Effector CD4-positive, alpha-beta T cell (primary cell): ENCODE measurements at places on chromosomes 3 and 15.

DNA sequence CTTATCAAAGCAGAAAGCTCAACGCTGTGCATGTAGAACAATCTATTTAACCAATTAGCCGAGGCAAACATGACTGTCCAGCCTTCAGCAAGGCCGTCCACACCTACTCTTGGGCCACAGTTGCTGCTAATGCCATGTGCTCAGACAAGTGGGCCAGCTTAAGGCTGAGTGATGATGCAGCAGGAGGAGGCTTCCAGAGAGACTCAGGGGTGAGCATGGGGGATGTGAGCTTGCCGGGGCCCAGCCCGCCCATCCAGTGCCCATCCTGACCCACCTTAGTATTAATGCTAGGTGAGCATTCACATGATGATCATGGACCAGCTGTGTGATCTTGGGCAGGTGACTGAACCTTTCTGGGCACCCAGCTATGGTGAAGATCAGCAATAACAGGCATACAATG is 150.1 kb downstream of the TPRA1 start:
- no peak for DNase-seq

DNA sequence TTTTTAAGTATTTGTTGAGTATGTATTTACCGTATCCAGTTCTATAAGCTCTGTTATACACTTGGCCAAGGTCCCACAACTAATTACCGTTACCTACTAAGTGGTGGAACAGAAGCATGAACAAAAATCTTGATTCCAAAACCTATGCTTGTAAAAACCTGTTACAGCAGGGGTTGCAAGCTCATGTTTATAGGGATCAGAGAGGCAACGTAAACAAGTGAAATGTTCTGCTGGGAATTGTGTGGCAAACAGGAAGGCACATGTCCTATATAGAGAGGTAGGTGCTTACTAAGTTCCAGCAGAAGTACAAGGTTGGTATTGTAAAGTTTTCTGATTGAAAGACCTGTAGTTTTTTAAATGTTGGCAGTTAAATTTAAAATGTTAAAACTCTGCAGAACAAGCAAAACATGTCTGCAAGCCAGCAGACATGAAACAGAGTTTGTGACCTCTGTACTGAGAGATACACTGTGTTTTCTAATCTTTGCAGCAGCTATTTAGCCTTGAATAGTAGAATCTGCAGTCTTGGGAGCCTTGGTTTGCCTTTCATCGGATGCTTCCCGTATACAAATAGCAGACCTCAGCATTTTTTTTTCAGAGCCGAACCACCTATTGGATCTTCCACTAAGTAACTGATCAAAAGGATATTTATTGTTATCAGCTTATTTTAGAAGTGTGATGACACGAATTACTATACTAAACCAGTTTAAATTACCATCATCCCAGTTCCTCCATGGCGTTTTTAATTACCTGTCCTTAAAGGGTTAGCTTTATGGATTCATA is 11.4 kb downstream of the IREB2 start:
- no peak for DNase-seq

GRCh38 chr3:84961011-84961410 is 2.2 kb downstream of the CADM2 start:
- no peak for DNase-seq

GRCh38 chr15:71444032-71444810 is 328.9 kb downstream of the THSD4 start:
- no peak for DNase-seq

- no peak for DNase-seq
These were observed 489.2 kb upstream of the ROBO2 start for GRCh38 chr3:76550522-76551201.

GRCh38 chr3:123310741-123311140 is 109.0 kb downstream of the SEC22A start:
- no peak for DNase-seq

DNA sequence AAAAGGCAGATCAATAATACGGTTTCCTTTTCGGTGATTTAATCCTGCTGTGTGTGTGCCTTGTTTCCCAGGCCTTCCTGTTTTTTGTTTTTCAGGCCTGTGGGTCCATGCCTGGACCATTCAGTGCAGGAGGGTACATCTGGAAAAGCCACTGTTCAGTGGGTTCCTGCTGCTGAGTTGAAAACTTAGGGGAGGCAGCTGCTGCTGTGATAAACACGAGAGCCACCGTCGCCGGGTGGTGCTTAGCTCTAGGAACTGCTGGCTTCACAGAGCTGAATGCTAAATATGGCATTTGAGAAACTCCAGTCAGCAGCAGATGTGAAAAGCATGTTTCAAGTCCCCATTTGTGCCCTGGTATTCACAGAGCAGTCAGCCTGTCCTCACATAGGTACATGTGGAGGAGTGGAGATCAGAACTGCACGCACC is 44.0 kb downstream of the SYNM start:
- DNase-seq = no peak

DNA sequence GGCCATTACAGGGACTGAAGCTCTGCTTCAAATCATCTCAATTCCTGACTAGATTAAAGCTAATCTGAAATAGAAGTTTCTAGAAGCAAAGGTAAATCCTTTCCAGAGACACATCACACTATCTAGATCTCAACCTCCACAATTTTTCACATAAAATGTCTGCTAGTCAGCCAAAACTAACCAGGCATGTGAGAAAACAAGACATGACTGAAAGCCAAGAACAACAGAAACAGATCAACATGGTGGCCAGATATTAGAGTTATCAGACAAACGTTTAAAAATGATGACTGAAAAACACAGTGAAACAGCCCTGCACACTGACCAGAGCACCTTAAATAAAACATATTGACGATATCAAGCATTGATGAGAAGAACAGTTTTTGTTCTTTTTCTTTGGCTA is 59.1 kb downstream of the SUMF1 start:
- no peak for DNase-seq

DNA sequence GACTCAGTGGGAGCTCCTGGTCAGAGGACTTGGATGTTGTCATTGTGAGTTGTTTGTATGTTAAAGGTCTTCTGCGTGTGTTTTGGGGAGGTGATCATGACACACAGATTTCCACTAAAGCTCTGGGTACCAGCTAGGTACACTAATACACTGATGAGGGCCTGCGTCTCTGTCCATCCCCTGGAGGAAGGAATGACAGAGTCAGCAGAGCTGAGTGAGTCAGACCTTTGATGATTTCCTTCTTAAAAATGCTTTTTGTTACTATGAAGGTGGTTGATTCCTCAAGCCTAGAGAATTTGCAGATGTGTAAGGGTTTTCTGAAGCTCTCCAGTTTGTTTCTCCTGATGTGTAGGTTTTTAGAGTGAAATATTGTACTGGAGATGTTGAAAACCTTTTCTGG is 424.1 kb upstream of the TPM1 start:
- no peak for DNase-seq

DNA sequence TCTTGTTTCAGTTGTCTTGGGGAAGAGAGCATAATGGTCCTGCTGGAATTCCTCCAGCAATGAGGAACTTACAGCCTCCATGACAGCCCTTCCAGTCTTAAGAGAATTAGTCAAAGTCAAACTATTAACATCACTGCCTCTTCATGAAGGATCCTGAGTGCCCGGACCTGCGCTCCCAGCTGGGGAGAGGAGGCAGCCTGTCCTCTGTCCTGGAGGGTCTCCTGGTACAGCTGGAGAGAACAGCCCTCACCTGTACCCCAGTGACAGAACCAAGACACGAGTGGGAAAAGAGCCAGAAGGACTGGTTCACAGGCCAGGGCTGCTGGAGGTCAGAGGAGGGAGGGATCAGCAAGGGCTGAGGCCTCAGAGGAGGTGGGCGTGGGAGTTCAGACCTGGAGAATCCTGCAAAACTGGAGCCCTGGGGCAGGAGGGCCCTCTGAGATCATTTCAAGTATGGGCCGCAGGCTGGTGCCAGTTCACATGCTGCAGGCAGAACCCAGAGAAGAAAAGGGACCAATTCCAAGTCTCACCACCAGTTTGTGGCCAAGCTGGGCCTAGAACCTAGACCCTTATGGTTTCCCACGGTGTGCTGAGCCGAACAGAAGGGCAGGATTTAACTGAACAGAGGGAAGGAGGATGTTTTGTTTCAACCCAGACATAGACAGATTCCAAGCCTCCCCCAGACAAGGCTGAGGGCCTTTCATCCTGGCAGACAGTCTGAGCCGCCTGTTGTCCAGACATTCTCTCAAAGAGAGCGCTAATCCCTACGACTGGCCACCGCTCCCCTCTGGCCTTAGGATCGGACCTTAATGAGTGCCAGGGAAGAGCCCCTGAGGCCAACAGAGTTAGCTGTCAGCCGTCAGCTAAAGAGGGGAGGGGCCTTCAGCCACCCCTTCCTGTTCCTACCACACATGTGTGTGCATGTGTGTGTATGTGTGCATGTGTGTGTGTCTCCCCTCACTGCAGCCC is 18.2 kb downstream of the LOXL1 start:
- no peak for DNase-seq

- no peak for DNase-seq
These were observed 49.1 kb downstream of the CCK start for GRCh38 chr3:42216931-42217333.

GRCh38 chr3:79414806-79415205 is 353.0 kb downstream of the ROBO1 start:
- DNase-seq = no peak

DNA sequence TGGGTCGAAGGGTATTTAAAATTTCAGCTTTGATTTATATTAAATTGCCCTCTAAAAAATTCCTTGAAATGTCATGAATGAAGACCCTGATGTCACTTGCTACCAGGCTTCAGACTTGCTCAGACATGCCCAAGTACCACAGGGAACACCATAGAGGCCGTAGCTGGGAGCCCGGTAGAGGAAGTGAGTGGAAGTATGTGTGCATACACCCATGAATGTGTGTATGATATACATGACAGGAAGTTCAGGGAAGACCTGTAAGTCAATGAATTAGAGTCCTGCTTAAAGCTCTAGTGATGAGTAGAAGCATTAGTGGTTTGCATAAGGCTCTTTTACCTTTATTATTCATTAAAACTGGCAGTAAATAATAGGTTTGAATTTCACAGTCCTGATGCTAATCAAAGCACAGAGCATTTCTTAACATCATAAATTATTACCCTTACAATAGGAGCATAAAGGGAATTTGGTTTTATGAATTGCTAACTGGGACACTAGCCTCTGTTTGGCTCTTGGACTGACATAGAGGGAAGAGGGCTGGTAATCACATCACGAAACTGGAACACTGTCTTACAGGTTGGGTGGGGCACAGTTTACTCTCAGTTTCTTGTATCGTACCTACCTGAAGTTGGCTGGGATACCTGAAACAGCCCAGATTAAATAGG is 144.4 kb downstream of the CHST2 start:
- no peak for DNase-seq

GRCh38 chr3:186917512-186918312 is 12.6 kb upstream of the ST6GAL1 start:
- DNase-seq = no peak

GRCh38 chr3:189833266-189833665 is 202.1 kb downstream of the TP63 start:
- no peak for DNase-seq

DNA sequence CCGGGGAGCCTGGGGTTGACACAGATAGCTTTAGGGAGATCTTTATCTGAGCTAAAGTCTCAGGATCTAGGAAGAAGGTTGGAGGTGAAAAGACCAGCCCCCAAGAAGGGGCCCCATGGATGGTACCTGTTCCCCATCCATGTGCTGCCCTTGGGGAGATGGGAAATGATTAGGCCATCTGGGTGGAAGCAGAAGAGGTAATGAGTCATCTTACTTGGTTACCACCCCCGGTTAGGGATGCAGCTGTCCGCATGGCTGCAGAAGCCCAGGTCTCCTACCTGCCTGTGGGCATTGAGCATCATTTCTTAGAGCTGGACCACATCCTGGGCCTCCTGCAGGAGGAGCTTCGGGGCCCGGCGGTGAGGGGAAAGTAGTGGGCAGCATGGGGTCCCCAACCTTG is 3.1 kb upstream of the CPLX3 start:
- no peak for DNase-seq

DNA sequence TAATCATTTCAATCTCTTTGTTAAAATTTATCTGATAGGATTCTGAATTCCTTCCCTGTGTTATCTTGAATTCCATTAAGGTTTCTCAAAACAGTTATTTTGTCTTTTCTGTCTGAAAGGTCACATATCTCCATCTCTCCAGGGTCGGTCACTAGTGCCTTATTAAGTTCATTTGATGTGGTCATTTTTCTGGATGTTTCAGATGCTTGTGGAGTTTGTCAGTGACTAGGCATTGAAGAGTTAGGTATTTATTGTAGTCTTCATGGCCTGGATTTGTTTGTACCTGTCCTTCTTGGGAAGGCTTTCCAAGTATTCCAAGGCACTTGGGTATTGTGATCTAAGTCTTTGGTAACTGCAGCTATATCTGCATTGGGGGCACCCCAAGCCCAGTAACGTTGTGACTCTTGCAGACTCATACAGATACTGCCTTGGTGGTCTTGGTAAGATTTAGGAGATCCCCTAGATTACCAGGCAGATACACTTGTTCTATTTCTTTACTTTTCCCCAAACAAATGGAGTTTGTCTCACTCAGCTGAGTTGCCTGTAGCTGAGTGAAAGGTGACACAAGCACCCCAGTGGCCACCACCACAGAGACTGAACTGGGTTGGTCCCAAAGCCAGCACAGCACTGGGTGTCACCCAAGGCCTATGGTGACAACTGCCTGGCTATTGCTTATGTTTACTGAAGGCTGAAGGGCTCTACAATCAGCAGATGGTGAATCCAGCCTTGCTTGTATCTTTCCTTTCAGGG is 18.9 kb upstream of the SLC27A2 start:
- DNase-seq = no peak

- no peak for DNase-seq
These were observed 533.1 kb downstream of the TBL1XR1 start for GRCh38 chr3:176663837-176664831.

GRCh38 chr15:69615736-69616135 is 163.1 kb downstream of the RPLP1 start:
- no peak for DNase-seq

GRCh38 chr15:41048397-41048796 is 67.7 kb downstream of the INO80 start:
- DNase-seq = no peak

- DNase-seq = no peak
These were observed 75.6 kb downstream of the UBP1 start for GRCh38 chr3:33364531-33365128.

DNA sequence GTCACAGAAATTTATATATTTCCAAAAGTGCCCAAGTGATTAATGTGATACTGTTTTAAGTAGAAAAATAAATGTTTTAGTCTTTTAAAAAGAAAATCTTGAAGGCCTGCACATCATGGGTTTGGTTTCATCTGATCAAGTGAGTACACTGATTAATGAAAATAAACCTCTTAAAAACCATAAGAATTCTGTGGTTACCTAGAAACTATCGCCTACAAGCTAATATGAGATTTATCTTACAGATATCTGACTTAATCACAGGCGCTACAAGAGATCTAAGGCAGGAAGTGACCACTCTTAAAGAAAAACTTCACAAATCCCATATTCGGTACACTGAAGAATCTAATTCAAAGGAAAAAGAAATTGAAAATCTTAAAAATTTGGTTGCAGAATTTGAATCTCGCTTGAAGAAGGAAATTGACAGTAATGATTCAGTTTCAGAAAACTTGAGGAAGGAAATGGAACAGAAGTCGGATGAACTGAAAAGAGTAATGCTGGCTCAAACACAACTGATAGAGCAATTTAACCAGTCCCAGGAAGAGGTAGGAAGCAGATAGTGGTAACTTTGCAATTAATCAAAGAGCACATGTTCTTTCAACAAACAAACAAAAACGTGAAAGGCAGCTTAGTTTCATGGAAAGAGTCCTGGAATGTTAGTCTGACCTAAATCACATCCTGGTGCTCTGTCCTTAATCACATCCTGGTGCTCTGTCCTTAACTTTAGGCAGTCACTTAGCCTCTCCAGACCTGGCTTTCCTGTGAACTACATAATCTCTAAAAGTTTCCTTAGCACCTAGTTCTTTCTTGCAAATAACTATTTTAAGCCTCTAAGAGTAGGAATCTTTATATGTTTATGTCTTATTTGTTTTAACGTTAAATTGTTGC is 131.8 kb downstream of the CCNL1 start:
- no peak for DNase-seq

- DNase-seq = no peak
These were observed 34.2 kb upstream of the MTMR14 start for GRCh38 chr3:9615003-9615628.
